ENCODE measurements at places on chromosomes 13 and 19.

- peak; percentile 65 for DNase-seq
Measured at GRCh38 chr19:8208119-8208921, 850 bp upstream of the CERS4 start.

DNA sequence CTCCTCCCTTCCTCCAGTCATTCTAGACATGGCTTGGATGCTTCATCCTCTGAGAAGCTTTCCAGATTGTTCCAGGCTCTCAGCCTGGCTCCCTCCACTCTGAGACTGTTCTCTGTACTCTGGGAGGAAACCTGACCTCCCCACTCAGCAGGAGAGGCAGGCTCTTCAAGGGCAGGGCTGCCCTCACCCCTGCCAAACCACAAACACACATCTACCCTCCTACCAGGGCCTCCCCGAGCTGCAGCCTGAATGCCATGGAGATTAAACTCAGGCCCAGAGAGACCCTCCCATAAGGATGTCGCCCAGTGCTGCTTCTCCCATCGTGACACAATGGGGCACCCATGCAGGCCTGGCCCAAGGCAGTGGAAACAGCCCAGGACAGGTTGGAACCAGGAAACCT lies 16.2 kb downstream of the NUMBL start:
- DNase-seq: no peak

DNA sequence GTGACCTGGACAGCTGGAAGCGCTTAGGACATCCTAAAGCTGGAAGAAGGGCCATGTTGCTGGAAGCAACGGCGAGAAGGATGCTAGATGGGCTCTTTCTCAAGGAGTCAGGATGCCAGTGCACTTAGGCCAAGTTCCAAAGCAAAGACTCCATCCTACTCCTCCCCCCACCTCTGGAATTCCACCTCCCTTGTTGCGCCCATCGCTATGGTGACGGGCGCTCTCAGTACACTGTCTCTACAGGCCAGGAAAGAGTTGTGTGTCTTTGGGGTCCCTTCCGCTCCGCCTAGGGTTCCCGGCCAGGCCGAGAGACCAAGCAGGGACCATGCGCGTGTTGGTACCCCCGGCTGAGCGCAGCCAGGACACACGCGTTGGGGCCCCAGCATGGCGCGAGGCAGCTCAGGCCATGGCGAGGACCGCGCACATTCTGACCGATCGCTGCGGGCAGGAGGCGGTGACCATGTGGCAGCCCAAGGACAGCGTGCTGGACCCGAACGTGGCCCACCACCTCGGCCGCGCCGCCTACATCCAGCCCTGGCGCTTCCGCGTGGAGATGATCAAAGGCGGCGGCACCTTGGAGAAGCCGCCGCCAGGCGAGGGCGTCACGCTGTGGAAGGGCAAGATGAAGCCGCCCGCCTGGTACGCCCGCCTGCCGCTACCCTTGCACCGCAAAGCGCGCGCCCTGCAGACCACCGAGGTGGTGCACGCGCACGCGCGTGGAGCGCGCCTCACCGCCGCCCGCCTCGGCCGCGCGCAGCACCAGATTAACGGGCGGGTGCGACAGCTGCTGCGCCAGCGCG lies 31.0 kb upstream of the SLC1A6 start:
- DNase-seq: peak; percentile 2

DNA sequence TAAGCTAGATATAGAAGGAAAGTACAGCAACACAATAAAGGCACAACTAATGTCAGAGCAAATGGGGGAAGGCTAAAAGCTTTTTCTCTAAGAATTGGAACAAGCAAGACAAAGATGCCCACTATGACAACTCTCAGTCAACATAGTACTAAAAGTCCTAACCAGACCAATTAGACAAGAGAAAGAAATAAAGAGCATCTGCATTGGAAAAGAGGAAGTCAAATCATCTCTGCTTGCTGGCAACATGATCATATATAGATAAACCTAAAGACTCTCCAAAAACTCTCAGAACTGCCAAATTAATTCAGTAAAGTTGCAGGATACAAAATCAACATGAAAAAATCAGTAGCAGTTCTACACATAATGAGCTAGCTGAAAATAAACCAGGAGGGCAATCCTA lies 542.0 kb downstream of the DIAPH3 start:
- no peak for DNase-seq

GRCh38 chr13:44622708-44623107 lies 46.6 kb upstream of the TSC22D1 start:
- no peak for DNase-seq

DNA sequence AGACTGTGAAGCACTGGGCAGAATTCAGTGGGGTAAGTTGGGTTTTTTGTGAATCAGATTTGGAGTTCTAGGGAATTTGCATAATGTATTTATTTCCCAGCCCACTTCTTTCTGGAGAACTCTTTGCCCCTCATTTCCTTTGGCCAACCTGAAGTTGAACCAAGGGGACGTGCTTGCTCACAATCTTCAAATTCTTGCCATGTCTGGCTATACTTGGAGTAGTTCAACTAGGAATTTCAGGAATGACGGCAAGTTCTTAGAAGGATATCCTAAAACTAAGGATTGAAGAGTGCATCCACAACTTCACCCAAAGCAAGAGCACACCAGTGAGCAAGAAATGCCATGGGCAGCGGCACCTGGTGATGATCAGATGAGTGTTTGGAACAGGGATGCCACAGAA lies 88.5 kb downstream of the TEX26 start:
- no peak for DNase-seq

- no peak for DNase-seq
Measured at GRCh38 chr13:94236872-94237271, 242.6 kb downstream of the DCT start.

DNA sequence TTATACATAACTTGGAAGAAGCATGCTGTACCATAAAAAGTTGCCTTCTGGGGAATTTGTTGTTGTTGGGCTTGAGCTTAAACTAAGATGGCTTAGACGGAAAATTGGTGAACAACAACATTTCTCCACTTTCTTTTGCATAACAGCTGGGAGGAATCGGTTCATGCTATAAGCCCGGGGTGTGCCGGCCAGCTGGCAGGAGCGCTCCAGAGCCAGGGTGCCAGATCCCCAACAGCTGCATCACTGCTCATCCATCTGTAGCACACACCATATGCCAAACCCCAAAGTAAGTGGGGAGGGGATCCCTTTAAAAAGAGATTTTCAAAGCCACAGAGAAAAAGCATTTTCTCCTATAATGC lies 419.5 kb upstream of the ARGLU1 start:
- DNase-seq: no peak

DNA sequence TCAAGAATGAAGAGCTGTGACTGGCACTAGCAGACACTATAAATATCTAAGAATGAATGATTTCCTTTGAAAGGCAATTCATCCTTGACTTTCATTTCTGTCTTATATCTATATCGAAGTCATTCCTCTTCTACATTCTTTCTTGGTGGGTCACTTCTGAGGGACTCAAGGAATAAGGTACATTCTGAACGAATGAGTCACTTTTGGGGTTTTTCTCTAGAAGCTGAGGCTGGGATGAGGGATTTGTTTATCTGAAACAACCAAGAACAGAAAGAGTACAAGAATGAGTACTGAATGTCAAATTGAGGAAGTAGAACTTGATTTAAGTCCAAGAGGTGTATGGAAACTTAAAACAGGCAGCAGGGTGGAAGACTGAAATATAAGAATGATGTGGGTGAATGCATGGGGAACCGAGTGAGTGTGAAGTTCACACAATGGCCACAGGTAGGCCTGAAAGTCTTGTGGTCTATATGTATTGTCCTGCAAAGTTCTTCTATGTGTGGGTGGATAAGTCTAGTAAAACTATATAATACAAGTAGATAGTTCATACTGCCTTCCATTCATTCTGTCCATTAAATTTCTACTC lies 343.9 kb downstream of the OXGR1 start:
- DNase-seq: no peak

- DNase-seq: no peak
Measured at GRCh38 chr13:84741253-84741652, 859.0 kb upstream of the SLITRK1 start.

DNA sequence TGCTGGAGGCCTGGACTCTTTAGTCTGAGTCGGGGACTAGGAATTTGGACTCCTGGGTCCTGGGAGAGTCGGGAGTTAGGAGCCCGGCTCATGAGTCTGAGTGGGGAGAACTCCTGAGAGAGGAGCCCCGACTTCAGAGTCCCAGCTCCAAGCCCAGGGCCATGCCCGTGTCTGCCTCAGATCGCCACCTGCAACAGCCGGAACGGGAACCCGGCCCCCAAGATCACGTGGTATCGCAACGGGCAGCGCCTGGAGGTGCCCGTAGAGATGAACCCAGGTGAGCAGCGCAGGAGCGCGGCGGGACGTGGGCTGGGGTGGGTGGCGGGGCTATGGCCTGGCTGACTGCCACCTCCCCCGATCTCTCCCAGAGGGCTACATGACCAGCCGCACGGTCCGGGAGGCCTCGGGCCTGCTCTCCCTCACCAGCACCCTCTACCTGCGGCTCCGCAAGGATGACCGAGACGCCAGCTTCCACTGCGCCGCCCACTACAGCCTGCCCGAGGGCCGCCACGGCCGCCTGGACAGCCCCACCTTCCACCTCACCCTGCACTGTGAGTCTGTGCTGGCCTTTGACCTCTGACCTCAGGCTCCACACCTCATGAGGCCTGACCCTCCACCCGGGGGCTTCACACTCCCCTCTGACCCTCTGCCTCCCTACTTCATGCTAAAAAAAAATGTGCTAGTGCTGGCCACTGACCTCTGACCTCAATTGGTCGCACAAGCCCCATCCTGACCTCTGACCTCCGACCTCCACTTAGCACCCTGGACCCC lies 4.4 kb downstream of the BCAM start:
- DNase-seq: peak; percentile 54

GRCh38 chr13:34681405-34681955 lies 260.6 kb upstream of the NBEA start:
- DNase-seq: no peak

GRCh38 chr13:102688306-102688973 lies 6.4 kb downstream of the METTL21C start:
- no peak for DNase-seq

All from right kidney (tissue), 9 donors.